ENCODE measurements at places on chromosomes 3 and 15. TPM values are rescaled to one million over a fixed set of nuclear protein-coding genes. Genes with fewer than 3 reads are reported as not detected.

DNA sequence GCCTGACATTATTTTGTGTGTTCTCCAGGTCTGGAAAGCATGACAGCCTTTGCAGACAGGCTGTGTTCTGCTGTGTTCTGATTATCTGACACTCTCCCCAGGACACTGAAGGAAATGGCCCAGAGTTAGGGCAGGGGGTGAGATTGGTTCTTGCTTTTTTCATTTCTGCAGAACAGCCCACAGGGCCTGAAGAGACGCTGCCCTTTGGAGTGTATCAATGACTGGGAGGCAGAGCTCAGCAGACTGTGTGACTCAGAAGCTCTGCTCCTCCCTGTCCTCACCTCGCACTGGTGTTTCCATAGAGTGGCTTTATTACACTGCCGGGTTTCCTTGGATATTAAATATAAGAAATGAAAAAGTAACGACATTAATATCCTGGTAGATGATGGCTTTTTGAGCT, 523.6 kb downstream of the NTRK3 start:
- DNase-seq: no peak

GRCh38 chr3:24067483-24067882, 122.4 kb downstream of the NR1D2 start:
- no peak for DNase-seq

The CASR gene
- 3.0 TPM for total RNA-seq

DNA sequence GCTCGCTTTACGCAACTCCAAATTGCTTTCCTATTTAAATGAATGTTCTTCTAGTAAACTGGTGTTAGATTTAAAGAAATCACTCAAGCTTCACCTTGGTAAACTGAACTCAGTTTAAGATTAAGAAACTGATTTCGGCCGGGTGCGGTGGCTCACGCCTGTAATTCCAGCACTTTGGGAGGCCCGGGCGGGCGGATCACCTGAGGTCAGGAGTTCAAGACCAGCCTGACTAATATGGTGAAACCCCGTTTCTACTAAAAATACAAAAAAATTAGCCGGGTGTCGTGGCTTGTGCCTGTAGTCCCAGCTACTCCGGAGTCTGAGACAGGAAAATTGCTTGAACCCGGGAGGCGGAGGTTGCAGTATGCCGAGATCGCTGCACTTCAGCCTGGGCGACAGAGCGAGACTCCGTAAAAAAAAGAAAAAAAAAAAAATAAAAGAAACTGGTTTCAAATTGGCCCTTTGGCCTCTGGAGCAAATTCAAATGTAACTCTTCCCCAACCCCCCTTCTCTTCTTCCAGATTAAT, 1.7 kb downstream of the SKIL start:
- no peak for DNase-seq

GRCh38 chr3:52088445-52089367, 32.3 kb upstream of the DUSP7 start:
- DNase-seq: no peak

Measured in stomach (tissue), 19 donors.